Right cardiac atrium (tissue), 5 donors: ENCODE measurements at places on chromosomes 11 and 22. TPM values are rescaled to one million over a fixed set of nuclear protein-coding genes. Genes with fewer than 3 reads are reported as not detected.

- DNase-seq, result no peak
Measured at GRCh38 chr11:68255526-68255925, 16.2 kb downstream of the C11orf24 start.

DNA sequence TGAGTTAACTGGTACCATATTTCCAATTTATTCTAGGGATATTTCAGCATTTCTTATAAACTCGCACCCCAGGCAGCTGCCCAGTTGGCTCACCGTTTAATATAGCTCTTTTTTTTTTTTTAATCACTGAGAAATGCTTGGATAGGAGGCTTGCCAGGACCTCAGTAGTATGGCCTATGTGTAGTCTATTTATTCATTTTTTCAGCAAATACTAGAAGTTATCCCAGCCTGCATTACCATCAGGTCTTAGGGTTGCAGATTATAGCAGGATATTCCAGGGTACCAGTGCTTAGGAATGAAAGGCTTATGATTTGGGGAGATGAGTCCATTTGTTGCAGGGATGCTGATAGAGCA lies 26.6 kb downstream of the PARVA start:
- no peak for DNase-seq

GRCh38 chr11:123409456-123410217 lies 20.4 kb upstream of the GRAMD1B start:
- no peak for DNase-seq

DNA sequence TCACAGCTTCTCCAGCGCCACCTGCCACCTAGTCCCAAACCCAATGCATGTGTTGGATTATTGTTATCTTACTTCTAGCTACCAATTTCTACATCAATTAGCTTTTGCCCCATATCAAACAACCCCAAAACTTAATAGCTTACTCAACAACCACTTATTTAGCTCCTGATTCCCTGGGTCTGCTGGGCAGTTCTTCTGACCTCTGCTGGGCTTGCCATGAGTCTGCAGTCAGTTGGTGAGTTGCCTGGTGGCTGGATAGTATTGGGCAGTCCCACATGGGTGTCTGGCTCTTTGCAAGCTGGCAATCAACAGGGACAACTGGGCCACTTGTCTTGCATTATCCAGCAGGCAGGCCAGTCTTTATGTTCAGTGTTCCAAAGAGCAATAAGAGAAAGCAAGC lies 13.6 kb upstream of the MS4A15 start:
- no peak for DNase-seq

- DNase-seq, result no peak
Measured at GRCh38 chr11:134905928-134906327, 493.9 kb upstream of the B3GAT1 start.

DNA sequence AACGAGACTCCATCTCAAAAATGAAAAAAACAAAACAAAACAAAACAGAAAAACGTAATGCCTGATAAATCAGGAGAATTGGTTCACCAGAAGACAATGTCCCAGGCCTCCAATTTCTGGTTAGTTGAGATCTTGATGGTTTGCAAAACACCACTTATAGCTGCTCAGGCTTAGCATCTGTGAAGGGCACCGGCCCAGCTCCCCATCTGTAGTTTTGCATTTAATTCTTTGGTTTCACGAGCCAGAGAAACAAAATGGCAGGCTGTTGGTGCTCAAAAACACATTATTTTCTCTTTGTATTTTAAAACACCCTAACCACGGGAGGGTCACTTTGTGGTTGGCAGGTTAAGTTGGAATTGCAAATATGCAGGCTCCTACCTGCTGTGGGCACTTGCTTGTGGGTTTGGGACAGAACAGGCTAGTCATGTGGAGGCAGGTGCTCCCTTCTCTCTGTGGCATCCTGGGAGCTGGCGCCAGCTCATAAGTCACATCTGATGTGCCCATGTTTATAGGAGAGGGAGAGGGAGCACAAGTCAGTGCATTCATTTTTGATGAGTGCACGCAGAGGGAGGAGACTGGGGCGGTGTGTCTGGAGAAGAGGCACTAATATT lies 145.9 kb downstream of the CEP164 start:
- no peak for DNase-seq

DNA sequence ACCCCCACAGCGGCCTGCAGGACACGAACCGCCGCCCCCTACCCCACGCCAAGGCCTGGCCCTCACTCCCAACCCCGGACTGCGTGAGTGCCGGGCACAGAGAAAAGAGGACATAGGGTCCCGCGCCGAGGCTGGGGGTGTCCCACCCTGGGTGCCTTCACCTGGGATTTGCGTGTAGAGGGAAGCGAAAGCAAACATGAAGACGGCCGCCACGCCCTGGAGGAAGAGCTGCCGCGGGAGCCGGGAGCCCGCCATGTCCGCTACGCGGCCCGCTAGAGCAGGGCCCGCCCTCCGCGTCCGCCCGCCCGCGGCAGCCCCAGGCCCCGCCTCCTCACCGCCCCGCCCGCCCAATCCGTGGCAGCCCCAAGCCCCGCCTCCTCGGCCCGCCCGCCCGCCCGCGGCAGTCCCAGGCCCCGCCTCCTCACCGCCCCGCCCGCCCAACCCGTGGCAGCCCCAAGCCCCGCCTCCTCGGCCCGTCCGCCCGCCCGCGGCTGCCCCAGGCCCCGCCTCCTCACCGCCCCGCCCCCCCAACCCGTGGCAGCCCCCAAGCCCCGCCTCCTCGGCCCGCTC lies at the start of gene LMF2:
Gene LMF2, minus strand, starts transcription at position 282 of the 570 bp plus-strand sequence. Its CDS starts 27 bp downstream, at position 255.
- peak; percentile 97 for DNase-seq

DNA sequence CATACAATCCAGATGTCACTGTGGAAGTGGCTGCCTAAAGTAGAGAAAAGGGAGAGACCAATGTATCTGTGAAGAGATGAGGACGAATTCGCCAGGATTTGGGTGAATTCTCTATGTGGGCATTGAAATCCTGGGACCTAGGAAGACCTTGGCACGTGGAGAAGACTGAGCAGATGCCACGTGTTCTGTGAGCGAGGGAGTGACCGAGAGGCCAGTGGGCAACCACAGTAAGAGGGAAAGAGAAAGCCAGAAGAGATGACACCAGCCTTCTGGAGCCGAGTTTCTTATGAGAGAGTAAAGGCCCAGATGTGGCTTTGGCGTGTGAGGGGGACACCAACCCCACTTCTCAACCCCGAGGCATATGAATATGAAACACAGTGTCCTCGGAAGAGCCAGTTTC lies 228.1 kb downstream of the BUD13 start:
- no peak for DNase-seq

DNA sequence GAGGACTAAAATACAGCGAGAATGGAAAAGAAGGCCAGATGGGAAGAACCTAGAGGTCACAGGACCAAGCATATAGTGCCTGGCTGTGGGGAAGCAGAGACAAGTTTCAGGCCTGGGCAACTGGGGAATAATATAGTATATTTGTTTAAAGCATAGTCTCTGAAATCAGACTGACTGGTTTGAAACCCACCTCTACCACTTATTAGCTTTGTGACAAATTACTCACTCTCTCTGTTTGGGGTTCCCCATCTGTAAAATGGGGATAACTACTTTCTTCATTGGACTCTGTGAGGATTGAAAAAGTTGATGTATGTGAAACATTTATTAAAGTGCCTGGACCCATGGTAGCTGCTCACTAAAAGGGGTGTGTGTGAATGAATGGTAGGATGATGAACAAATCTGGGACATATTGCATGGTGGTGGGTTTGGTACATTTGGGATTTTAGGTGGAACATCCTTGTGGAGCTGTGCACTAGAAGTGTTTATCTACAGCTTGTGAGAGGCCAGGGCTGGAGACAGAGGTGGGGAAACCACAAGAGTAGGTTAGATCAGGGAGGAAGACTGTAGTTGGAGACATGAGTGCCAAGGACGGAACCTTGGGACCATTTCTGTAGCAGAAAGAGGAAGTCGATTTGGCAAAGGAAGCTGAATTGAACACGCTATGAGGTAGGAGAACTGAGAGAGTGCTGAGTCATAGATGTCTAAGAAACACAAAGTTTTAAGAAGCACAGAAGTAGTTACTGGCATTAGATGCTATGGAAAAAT lies 52.6 kb downstream of the SWAP70 start:
- peak; percentile 28 for DNase-seq

DNA sequence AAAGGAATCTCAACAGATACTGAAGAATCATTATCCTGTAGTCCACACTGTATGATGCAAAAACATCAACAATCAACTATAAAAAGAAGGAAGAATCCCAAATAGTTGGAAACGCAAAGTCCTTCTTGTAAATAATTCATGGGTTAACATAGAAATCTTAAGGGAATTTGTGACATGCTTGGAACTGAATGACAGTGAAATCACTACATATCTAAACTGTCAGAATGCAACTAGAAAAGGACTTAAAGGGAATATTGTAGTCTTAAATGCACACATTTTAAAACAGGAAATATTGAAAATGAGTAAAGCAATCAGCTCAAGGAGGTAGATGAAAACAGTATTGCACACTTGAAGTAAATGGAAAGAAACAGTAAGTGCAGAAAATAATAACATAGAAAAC lies 147.6 kb upstream of the MPPED2 start:
- no peak for DNase-seq

The NAT10 gene
- polyA plus RNA-seq, result 11.9 TPM

The TREH gene
- 1.2 TPM for polyA plus RNA-seq

The KRTAP5-7 gene
- not detected for polyA plus RNA-seq

The OR51B4 gene
- not detected for polyA plus RNA-seq

The CDC42BPG gene
- polyA plus RNA-seq, result 0.36 TPM

The FADS1 gene
- 27.6 TPM for polyA plus RNA-seq

The RIBC2 gene
- 0.16 TPM for polyA plus RNA-seq

The C11orf91 gene
- not detected for polyA plus RNA-seq

The SYT7 gene
- 36.2 TPM for polyA plus RNA-seq

The SPTBN2 gene
- 0.38 TPM for polyA plus RNA-seq

The IGSF22 gene
- 0.66 TPM for polyA plus RNA-seq

The TBX10 gene
- not detected for polyA plus RNA-seq
